ENCODE measurements at places on chromosomes 5 and 9.

DNA sequence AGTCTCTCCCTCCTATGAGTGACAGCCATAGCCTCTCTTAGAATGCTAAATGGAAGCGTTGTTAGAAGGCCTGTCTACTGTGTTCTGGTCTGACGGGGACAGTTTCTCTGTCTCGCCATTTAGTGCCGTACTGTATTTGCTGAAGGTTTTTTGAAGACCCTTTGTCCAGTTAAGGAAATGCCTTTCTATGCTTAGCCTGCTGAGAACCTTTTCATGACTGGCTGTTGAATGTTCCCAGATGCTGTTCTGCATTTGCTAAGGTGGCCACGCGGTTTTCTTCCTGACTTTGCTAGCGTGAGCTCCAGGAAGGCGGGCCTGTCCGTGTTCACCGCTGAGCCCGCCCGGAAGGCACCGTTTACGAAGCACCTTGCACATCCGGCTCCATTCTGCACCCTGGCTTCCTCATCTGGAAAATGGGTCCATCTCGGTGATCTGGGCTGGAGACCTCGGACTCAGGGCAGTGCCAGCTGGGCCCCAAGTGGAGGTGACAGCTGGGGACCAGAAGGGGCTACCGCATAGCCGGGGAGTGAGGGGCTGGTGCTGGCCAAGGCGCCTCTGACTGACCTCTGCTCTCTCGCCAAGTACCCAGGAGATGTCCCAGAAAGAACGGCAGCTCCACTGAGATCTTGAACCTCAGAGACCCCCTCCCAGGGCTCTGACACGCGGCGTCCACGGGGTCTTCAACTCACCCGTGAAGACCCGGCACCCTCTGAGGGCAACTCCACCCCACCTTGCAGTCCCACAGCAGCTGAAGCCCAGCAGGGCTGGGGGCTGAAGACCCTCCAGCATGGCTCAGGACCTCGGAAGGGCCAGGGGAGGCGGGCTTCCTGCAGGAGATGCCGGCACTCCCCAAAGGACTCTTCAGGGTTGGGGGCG is 52.5 kb upstream of the NKD2 start:
- no peak for DNase-seq

DNA sequence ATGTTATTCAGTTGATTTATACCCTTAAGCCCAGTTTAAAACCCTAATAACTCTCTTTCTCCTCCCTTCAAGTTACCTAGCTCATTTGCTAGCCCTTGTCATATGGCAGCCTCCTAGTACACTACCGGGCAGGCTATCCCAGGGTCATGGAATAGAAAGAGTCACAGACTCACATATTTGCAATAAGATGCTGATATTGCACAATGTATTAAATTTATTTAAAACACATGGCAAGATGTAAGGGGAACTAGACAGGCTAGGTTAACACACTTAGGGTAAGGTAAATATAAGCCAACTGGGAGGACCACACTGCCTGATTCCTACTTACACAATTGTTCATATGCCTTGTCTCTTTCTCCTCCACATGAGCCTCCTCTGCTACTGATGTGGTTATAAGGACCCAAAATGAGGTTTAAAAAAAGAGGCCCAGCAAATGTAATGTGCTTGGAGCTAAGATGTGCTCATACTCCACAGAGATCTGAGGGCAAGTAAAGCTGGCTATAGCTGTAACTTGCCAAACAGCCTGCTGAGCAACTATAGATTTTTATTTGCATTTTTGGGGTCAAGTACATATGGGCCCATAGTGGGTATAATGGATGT is 130.0 kb downstream of the ENC1 start:
- no peak for DNase-seq

- no peak for DNase-seq
Measured at GRCh38 chr9:120350596-120350995, 229.4 kb downstream of the CDK5RAP2 start.

DNA sequence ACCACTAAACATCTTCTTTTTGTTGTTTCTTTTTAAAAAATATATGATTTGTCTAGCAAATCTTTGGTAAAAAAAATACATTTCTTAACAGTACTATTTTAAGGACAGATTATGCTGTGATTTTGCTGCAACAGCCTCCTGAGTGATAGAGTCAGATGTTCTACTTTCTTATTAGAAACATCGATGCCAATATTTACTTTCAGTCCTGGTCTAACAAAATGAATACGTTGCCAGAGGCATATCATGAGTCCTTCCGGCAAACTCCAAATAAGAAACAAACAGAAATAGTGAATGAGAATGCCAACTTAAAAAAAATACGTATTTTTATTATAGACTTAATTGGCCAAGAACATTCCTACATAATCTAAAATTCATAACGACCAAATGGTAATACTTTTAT is 371.5 kb downstream of the ADGRV1 start:
- DNase-seq: no peak

GRCh38 chr9:14442956-14443355 is 129.0 kb upstream of the NFIB start:
- no peak for DNase-seq

GRCh38 chr9:110016340-110016739 is 191.6 kb downstream of the C9orf152 start:
- no peak for DNase-seq

GRCh38 chr9:2675834-2676233 is 41.5 kb upstream of the KCNV2 start:
- no peak for DNase-seq

DNA sequence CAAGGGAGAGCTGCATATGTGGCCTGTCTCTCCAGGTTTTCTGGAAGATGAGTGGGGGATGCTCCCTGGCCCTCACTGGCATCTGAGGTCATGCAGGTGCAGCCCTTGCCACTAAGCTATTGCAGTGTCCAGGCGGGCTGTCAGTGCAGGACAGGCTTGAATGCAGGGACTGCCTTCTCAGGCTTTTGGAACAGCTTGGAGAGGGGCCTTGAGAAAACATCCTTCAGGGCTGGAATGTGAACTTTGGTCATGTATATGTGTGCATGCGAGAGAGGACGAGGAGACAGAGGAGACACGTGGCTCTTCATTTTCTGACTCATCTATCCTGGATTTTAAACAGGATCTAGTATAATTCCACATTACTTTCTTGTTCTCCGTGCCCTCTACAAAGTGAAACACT is 90.3 kb downstream of the MACROH2A1 start:
- no peak for DNase-seq

DNA sequence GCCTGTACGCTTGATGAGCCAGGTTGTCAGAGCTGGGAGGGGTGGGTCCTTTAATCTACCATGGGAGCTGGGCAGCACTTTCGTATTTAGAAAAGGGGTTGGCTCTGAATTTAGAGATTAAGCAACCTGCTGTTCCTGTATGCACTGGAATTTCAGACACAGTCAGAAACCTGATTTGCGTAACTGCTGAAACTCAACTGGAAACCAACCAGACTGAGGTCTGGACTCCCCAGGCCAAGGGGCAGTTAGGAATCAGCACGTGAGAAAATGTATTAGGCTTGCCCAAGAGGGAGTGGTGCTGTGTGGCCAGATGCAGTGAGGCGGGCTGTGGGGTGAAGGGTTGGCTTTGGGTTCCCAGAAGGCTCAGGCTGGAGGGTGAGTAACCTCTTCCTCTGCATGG is 235.0 kb downstream of the GOLPH3 start:
- DNase-seq: no peak

GRCh38 chr5:9176641-9177040 is 369.2 kb downstream of the SEMA5A start:
- no peak for DNase-seq

DNA sequence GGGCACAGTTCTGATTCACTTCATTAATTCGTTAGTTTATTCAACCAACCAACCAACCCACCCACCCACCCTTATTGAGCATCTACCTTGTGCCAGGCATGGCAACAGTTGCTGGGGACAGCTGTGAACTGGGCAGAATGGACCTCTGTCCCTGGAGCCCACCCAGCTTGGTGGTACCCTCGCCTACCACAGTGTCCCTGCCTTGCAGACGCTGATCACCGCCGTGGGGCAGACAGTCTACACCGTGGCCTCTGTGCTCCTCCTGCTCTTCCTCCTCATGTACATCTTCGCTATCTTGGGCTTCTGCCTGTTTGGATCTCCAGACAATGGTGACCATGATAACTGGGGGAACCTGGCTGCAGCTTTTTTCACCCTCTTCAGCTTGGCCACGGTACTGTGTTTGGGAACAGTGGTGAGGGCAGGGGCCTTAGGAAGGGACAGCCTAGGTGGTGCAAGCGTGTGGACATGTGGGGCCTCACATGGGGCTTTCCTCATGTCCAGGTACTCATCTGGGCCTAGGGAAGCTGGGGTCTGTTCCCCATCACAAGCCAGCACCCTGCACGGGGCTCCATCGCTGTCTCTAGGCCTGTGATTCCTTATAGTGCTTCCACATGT is 26.2 kb downstream of the PITX1 start:
- no peak for DNase-seq

DNA sequence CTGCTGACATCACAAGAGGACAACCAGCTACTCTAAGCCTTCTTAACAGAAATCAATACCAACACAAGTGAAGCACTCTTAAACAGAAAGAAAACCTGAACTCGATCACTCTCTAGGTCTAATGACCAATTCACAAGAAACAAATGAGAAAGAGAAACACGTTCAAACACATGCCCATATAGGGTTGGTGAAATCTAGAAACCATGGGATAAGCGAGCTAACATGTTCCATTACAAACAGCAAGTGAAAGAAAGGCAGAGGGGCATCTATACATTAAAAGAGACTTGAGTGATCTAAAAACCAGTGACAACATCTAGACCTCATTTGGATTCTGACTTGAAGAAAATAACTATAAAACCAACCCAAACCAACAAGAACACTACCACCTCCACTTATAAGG is 74.9 kb upstream of the RETREG1 start:
- no peak for DNase-seq

- no peak for DNase-seq
Measured at GRCh38 chr5:67510204-67510603, 313.6 kb upstream of the CD180 start.

DNA sequence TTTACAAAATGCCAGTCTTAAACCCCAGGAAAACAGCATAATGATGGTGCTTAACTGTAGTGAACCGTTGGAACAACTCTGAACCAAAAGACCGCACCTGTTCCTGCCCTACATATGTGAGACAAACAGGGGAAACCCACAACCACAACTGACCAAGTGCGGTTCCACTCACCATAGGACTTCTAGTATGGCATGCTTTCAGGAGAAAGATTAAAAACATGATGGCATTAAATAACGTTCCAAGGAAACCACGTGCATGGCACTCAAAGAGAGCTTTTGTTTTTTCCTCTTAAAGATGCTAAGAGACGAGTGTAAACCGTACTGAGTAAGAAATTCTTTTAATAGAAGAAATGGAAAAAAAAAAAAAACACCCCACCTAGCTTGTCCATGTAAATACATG is 119.8 kb downstream of the SSBP2 start:
- no peak for DNase-seq

DNA sequence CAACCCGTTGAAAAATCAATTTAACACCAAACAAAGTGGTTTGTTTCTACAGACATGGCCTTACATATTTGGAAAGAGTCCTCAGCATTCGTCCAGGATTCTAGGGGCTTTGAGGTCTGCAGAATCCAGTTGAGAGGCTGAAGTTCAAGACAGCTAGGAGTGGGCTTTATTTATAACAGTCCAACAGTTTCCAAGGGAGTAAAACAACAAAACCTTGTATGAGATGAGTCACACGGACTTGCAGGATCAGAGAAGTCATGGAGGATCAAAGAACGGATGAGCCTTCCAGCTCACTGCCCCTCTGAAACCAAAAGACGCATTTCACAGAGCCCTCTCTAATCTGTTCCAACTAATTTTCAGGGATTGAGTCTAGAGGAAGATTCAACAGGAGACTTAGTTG is 11.1 kb upstream of the ESM1 start:
- DNase-seq: no peak

- no peak for DNase-seq
Measured at GRCh38 chr5:184471-184870, 6.8 kb upstream of the LRRC14B start.

DNA sequence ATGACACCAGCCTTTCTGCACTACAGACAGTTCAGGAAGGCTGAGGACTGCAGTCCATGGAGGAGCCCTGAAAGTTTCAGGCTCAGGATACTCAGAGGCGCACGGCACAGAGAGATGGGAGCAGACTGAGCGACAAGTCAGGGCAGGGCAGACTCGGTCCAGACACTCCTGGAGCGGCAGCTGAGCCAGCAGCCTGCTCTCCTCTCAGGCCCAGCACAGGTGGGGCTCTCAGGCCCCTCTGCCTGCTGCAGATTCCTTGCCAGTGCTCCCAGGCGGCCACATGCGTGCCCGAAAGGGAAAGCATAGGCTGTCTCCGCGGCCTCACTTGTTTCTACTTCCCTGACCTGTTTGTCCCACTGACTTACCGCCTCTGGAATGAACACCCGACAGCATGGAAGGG is 228.3 kb downstream of the IRX2 start:
- no peak for DNase-seq

DNA sequence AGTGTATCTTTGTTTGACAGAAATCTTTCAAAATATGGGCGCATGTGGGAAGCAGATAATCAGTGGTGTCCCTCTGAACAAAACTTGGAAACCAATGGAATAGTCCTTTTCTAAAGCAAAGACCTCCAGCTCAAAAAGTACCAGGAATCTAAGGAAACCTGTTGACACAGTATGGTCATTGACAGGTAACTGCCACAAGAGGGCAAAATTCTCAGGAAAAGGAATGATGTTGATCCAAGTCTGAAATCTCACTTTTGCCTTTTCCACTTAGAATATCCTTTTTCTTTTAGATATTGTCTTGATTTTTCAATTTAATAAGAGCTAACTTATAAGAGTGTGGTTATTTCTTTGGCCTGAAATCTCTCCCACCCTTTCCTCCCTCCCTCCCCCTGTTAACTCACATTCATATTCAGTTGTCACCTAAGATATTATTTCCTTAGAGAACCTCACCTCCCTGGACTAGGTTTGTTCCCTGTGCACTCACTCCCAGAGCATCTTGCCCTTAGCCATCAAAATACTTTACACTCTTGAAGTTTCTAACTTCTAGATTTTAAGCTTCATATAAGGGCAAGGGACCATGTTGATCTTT is 59.0 kb upstream of the BARX1 start:
- DNase-seq: no peak

DNA sequence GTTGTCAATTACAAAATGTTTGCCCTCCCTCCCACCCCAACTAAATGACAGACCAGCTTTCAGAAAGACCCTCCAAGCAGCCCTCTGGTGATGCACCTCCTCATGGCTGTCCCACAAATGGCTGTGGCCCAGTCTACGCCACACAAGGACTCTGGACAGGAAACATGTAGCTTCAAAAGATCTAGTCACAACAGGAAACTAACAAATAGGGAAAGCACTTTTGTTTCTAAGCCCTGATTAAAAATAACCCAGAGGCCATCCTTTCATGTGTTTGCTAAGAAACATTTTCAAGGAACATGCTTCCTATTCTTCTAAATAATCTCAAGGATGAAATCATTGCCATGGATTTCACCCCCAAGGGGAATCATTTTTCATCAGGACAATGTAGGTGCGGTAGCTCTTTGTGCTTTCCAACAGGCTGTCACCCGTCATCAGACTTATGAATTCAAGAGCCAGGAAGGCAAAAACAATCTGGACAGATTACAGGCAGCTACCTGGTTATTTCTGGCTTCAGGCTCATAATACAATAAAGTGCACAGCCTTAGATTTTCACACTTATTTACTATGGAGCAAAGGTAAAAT is 20.1 kb downstream of the PCSK1 start:
- no peak for DNase-seq

- no peak for DNase-seq
Measured at GRCh38 chr5:178417391-178417811, 172.8 kb downstream of the COL23A1 start.

GRCh38 chr5:124599028-124599973 is 147.1 kb downstream of the ZNF608 start:
- DNase-seq: no peak

GRCh38 chr9:86238861-86239770 is 20.3 kb downstream of the C9orf153 start:
- DNase-seq: no peak

Data from activated CD8-positive, alpha-beta memory T cell treated with anti-CD3 and anti-CD28 coated beads for 1 hour (primary cell).